ENCODE measurements at places on chromosomes 5 and 9.

DNA sequence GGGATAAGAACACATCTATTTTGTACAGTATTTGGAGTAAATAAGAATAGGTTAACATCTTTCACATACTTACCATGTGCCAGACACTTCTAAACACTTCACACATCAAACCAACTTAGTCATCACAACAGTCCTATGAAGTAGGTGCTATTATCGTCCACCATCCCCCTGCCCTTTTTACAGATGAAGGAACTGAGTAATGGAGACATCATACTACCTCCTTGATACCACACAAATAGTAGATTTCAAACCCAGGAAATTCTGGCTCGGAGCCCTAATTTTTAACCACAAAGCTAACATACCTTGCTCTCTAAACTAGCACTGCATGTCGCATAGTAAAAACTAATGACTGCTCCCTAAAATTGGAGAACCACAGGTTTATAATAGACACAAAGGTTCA, 4.2 kb upstream of the ZNF366 start:
- DNase-seq = no peak

DNA sequence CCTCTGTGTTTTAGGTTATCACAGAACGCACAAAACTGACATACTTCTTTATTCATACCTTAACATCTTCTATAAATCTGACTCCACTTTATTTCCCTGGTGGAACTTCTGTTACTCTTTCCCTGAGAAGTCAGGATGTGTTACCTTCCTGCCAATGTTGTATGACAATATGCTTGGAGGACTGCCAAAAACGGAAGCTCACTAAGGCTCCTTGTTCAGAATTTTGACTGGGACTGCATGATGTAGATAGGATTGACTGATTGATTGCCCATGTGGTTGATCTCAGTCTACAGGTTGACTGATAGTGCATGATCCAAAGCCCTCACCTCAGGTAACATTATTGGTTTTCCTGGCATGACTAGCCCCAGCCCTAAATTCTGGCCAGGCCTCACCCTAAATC, 319.4 kb downstream of the TLR4 start:
- no peak for DNase-seq

GRCh38 chr9:37062336-37062735, 28.3 kb upstream of the PAX5 start:
- DNase-seq = no peak

- DNase-seq = no peak
Observed at GRCh38 chr5:5767286-5767928, 344.9 kb downstream of the ICE1 start.

DNA sequence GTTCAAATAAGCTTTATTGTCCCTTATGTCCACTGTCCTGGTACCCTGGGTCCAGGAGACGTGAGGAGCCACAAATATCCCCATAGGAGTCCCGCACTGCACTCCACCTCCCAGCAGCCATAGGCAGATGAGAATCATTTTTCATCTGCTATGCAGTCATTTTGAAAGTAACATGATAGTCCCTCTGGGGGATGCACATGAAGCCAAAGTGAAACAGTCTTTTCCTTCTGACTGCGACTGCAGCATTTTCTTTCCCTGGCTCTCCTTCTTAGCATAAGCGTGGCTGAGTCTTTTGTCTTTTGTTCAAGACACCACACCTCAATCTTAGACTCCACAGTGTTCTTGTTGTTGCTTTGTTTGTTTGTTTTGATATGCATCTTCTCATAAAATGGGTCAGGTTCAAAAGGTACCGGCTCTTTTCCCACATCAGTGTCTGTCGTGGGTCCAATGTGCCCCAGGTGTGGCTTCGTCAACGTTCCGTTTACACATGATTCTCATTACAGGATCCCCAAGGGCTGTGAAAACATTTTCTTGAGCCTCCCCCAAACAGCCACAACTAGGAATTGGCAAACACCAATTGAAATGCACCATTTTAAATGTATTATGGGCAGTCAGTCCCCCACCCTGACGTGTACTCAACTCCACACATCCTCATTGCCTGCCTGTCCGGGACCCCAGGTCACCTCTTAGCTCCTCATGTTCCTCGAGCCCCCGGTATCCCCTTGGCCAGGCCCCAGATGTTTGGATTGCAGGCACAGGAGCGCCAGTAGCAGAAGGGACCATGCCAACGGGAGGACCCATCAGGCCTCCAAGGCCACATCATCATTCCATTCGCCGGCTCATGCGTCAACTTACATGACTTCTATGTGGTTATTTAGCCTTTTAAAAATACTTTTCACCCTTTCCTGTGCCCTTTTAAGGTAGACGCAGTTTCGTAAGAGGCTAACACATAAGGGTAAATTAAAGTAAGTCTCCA, 237.8 kb upstream of the DAPK1 start:
- peak; percentile 1 for DNase-seq

Measured in NCI-H1930 (cell line).